ENCODE measurements at places on chromosomes 13 and 19. TPM values are rescaled to one million over a fixed set of nuclear protein-coding genes. Genes with fewer than 3 reads are reported as not detected.

Gene DLL3
- total RNA-seq: 0.27 TPM

DNA sequence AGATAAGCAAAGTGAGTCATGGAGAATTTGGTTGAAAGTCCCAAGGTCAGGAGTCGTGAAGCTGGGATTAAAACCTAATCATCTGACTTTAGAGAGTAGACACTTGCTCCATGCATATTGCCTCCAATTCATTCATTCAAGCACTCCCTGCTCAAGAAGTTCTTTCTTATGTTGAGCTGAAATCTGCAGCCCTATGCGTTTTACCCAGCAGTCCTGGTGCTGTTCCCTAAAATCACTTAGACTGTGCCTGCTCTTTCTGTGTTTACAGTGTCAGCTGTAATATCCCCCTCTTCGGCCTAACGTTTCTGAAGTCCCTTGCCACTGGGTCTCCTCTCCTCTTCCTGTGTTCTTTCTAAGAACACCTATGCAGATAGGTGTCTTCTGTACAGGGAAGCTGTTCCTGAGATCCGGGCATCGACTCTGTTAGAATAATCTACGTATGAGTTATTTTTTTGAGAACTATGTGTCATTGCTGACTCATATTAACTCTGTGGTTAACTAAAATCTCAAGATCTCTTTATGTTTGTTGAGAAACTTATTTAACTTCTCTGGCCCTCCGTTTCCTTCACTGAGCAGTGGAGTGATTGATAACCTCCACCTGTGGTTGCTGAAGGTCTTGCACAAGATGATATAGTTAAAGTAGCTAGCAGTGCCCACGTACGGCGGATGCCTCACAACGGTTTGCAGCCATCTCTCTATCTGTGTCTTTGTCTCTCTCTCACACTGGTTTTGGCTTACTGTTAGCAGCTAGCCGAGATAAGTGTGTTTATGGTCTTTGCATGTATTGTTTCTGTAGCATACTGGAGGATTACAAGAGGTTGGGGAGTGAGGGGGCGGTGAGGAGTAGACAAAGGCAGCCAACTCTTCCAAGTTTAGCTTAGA lies 4.7 kb downstream of the ALOX5AP start:
- DNase-seq: peak; percentile 65

GRCh38 chr13:79312340-79312855 lies 93.7 kb downstream of the RBM26 start:
- no peak for DNase-seq

Gene CFAP97D2
- not detected for total RNA-seq

GRCh38 chr19:45477713-45478453 lies 10.1 kb downstream of the FOSB start:
- no peak for DNase-seq

DNA sequence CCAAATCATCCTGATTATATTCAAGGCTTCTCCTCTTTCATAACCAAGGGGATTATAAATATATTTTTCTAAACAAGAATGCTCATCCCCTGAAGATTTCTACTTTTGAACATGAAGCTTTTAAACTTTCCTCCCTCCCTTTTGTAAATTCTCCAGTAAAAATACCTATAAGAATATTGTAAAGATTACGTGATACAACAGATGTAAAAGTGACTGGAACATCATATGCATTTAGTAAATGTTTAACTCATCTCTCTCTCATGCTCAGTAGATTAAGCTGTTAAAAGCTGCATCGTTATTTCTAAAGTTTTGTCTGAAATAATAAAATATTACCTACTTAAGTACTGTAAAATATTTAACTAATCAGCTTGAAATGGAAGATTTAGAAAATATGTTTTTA lies 281.1 kb downstream of the SPRY2 start:
- no peak for DNase-seq

Gene MAP2K2
- 136 TPM for total RNA-seq
